ENCODE measurements at places on chromosomes 13 and 19.
A peak's percentile ranks its signal among the peaks of the same experiment; 100 is the strongest.

GRCh38 chr13:43431290-43431716 lies 355.5 kb downstream of the ENOX1 start:
- DNase-seq: no peak

DNA sequence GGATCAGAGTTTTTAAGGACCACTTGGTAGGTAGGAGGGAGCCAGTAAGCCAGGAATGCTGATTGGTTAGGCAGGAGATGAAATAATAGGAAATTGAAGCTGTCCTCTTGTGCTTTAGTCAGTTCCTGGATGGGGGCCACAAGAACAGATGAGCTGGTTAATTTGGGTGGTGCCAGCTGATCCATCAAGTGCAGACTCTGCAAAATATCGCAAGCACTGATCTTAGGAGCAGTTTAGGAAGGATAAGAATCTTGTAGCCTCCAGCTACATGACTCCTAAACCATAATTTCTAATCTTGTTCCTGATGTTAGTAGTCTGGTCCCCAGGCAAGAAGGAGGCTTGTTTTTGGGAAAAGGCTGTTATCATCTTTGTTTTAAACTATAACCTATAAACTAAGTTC lies 117.9 kb upstream of the GPR12 start:
- no peak for DNase-seq

DNA sequence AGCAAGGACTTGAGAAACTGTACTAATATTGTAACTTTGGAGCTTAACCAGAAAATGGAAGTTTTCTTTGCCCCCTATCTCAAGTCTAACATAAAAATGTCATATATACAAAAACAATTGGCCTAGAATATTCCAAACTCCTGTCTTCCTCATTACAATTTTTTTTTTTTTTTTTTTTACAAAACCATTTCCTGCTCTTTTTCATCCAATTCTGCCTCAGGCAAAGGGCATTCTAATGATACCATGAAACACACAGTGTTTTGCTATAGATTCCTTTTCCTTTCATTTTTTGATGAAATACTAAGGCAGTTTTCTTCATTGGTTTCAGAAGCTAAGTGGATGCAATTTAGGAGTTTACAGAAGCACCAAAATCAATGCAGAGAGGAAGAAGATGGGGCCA lies 119.7 kb downstream of the LHFPL6 start:
- DNase-seq: no peak

GRCh38 chr19:13929340-13929739 lies 8.9 kb downstream of the PODNL1 start:
- no peak for DNase-seq

- no peak for DNase-seq
These were observed 5.8 kb downstream of the CD320 start for GRCh38 chr19:8302357-8302691.

- DNase-seq: peak; percentile 47
These were observed 1.7 kb downstream of the KLK4 start for GRCh38 chr19:50909240-50910070.

DNA sequence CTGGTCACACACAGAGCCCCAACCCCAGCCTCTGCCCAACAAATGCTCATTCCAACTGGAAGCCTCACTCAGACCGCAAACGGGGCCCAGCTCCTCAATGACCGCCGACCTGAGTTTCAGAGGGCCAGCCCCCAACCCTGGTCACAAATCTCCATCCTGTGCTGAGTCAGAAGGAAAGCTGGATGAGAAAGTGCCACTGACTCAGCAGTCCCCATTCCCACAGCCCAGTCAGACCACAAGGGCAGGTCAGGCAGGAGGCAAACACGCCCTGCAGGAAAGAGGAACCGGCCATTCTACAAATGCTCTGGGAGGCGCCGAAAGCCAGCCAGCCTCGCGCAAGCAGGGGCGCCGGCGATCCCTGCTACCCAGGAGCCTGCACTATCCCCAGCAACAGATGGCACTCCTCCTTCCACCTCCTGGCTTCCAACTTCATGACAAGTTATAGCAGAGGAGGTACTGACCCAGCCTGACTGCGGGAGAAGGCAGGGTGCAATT lies 14.1 kb upstream of the PRKD2 start:
- DNase-seq: peak; percentile 87

- DNase-seq: no peak
These were observed 143.9 kb downstream of the PCDH9 start for GRCh38 chr13:67086260-67086659.

DNA sequence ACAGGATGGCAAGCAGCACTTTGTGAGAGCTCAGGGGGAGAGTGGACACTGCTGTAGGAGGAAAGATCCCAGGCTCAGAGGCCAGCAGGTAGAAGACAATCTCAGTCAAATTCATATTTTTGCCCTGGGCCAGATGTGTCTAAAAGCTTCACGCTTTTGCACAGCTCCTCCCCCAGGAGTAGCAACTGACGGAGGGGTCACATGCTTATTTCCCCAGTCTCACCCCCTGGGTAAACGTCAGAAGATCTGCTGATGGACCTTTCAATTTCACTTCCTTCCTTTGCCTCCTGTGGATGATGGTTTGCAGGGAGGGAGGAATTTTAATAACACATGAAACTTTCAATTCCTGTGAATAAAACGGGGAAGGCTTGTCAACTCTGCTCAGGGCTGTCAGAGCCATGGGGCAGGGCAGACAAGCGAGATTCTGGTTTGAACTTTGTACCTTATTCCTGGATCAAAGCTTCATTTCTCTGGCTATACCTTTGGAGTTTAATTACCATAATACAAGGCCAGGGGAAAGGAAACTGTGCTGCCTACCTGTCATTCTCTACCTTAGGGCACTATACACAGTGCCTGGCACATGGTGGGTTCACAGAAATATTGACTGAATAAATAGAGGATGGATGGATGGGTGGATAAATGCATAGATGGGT lies 41.0 kb downstream of the POU4F1 start:
- DNase-seq: no peak

- peak; percentile 84 for DNase-seq
These were observed 14.7 kb downstream of the SMARCA4 start for GRCh38 chr19:10975374-10976130.

DNA sequence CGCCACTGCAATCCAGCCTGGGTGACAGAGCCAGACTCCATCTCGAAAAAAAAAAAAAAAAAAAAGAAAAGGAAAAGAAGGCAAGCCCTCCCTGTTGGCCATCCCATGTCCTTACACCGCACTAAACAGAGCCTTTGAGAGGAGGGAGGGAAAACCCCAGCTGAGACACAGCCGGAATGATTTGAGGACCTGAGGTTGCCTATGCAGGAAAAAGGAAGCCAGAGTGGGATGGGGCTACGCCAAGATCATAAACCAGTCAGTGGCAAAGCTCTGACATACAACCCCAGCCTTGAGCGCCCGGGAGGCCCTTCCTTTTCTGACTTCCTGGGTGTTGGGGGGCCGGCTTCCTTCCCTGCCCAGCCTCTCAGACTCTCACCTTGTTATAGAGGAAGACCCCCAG lies 12.5 kb upstream of the CHERP start:
- no peak for DNase-seq

DNA sequence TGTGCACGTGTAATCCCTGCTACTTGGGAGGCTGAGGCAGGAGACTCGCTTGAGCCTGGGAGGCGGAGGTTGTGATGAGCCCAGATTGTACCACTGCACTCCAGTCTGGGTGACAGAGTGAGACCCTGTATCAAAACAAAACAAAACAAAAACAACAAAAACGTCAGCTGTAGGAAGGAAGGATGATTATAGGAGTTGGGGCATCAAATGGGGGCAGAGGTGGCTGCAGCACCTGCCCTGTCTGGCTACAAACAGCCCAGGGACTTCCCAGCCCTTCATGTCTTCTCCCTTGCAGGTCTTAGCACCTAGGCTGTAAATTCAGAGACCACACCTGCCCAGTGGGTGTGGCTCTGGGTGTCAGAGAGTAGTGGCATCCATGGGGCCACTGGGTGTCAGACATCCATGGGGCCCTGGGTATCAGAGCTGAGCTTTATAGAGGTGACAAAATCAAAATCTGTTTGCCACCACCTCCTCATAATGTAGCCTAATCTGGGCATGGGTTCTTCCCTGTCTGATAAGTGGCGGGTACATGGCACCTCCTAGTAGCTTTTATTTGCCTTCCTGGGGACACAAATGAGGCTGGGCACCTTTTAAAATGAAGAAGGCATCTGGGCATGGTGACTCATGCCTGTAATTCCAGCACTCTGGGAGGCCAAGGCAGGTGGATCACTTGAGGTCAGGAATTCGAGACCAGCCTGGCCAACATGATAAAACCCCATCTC lies 4.7 kb upstream of the B3GNT3 start:
- no peak for DNase-seq

- no peak for DNase-seq
These were observed 99.7 kb upstream of the MIR17HG start for GRCh38 chr13:91247768-91248167.

- no peak for DNase-seq
These were observed 403.5 kb downstream of the FGF9 start for GRCh38 chr13:22074403-22074802.

- DNase-seq: no peak
These were observed 377.2 kb upstream of the GPC6 start for GRCh38 chr13:92849381-92849780.

- DNase-seq: no peak
These were observed 39.7 kb downstream of the THSD1 start for GRCh38 chr13:52366291-52366690.

DNA sequence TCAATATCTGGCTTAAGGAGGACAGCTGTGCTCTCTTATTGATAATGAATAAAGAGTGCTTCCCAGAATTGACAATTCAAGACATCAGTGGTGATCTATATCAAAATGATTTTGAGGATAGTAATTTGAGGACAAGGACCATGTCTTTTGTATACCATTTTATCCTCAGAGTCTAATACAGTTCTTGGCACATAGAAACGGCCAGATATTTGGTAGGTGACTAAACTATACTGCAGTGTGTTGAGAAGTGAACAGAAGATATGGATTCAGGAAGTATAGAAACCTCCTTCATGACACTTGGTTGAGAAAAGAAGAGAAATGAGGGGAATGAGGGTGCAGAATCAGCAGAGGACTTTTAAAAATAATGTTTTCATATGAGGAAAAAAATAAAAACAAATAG lies 16.1 kb upstream of the LMO7 start:
- DNase-seq: no peak

DNA sequence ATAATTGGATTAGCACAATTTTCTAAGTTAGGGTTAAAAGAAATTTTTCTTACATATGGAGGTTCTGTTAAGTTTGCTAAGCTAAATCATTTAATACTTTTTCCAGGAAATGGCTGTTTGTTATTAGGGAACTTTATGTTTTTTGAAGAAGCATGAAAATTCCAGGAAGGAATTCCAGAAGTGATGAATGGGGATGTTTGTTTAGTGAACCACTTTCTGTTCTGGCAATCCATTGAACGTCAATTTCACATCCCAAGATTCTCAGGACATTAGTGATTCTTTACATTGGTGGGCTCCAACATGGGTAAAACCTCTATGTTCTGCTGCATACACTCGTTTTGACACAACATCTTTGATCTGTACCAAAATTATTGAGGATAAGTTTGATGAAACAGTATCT lies 534.4 kb downstream of the IRS2 start:
- DNase-seq: no peak

DNA sequence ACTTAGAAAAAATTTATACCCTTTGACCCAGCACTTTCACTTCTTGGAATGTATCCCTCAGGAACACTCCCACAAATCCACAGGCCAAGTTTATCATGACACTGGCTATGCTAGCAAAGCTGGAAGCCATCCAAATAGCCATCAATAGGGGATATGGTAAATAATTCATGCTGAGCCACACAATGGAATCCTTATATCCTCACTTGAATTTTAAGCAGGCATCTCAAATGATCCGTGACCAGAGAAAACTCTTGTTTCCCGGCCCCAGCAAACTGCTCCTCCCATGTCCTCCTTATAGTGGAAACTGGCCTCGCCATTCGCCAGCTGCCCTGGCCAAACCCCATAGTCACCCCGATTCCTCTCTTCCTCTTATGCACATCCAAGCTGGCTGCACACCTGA lies 37.6 kb downstream of the GRIK5 start:
- DNase-seq: no peak

DNA sequence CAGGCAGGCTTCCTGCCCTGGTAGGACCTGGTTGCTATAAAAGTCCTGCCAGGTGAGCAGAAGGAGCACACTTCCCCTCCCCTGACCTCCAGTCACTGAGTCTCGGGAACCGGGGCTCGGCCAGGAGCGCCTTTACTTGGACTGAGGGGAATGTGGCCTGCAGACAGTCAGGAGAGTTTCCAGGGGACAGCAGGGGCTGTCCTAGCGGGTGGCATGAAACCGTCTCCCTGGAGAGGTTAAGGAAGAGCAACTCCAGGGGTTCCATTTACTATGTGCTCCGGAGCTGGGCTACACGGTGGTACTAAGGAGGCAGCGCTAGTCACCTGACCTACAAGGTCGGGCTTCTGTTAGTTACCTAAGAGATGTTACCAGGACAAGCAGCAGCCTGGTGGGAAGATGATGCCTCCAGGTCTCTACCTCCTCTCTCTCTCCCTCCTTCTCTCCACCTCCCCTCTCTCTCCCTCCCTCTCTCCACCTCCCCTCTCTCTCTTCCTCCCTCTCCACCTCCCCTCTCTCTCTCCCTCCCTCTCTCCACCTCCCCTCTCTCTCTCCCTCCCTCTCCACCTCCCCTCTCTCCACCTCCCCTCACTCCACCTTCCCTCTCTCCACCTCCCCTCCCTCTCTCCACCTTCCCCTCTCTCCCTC lies 4.1 kb upstream of the CNOT3 start:
- DNase-seq: no peak

DNA sequence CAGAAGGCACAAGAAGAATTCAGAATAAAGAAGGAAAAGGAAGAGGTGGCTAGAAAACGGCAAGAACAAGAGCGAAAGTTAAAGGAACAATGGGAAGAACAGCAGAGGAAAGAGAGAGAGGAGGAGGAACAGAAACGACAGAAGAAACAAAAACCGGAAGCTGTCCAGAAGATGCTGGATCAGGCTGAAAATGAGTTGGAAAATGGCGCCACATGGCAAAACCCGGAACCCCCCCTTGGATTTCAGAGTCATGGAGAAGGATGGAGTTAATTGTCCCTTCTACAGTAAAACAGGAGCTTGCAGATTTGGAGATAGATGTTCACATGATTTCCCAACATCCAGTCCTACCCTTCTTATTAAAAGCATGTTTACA lies 6.7 kb downstream of the CD209 start:
- no peak for DNase-seq

DNA sequence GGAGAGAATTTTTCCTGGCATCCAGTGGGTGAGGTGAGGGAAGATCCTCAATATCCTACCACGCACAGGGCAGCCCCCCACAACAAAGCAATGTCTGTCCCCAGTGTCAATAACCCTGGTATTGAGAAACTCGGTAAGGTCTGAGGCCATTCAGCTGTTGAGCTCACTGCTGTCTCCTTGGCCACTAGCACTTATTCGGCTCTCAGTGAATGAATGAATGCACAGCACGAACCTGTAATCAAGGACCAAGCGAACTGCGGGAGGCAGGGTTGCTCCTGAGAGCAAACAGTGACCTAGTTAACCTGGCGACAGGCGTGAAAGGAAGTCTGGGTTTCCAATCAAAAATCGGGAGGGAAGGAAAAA lies 640 bp downstream of the ZSCAN5A start:
- DNase-seq: peak; percentile 30

- DNase-seq: no peak
These were observed 713 bp upstream of the UPK1A start for GRCh38 chr19:35665604-35666003.

DNA sequence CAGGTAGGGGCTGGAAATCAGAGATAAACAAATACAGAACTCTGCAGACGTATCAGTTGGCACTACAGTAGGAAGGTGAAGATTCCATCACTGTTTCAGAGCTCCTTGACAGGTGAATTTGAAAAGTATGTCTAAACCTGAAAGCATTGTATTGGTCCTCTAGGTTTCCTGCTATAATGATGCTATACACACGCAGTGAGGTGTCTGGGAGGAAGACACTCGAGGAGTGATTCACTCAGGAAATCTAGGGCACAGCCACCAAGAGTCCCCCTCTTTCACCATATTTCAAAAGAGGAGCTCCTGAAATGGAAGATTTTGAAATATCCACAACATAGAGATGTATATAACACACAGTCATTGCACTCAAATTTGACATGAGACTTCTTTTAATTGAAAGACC lies 331.0 kb upstream of the DACH1 start:
- DNase-seq: no peak
